ENCODE measurements at places on chromosomes 6 and 20. TPM values are rescaled to one million over a fixed set of nuclear protein-coding genes. Genes with fewer than 3 reads are reported as not detected.

Gene APOM
- total RNA-seq, result 3.4 TPM

DNA sequence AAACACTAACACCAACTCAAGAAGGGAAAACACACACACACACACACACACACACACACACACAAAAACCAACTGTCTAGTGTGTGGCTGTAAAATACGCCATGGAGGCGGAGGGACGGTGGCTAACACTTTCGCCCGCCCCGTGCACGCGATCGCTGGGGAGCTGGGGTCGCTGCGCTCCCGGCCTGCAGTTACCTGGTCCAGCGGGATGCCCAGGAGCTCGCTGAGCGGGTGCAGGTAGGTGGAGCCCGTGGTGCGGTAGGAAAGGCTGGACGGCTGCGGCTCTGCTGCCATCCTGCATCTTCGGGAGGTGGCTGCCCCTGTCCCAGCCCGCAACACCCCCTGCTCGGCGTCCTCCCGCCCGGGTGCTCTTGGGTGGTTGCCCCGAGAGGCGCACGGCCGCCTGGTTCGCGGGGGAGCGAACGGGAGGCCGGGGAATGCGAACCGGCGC lies 303 bp downstream of the MBOAT1 start:
- peak overlapping the region; percentile 93 for H3K27ac ChIP-seq
- no peak for DNase-seq
- H3K4me1 ChIP-seq, result peaks cover 43% of the 10 kb centered on the region
- no peaks in the 10 kb centered on the region for H3K27me3 ChIP-seq

DNA sequence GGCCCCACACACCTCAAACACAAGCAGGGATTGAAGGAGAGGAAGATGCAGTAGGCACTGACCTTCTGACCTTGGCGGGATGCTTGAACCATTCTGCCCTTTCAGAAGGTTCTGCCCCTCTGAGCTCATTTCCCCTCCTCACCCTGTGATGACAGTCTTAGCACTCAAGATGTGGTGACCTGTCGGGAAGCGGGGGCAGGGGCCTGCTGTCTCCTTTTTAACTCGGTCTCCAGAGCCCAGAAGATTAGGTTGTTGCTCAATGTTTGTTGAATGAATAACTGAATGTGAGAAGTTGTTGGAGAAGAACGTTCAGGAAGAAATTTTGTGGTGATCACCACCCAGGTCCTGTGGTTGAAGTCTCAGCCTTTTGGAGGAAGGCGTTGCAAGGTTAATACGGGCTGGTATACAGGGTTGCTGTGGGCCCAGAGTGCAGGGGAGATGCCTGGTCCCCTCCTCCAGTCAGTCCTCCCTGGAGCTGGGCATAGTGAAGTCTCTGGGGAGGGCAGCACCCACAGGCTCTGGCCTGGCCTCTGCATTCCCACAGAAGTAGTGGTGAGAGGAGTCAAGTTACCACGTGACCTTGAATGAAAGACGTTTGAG lies 49.7 kb upstream of the FUCA2 start:
- H3K27ac ChIP-seq, result no peak overlapping the region
- peak; percentile 18 for DNase-seq
- no peak overlapping the region for H3K4me3 ChIP-seq
- no peaks in the 10 kb centered on the region for H3K36me3 ChIP-seq
- H3K4me1 ChIP-seq, result peaks cover 12% of the 10 kb centered on the region

DNA sequence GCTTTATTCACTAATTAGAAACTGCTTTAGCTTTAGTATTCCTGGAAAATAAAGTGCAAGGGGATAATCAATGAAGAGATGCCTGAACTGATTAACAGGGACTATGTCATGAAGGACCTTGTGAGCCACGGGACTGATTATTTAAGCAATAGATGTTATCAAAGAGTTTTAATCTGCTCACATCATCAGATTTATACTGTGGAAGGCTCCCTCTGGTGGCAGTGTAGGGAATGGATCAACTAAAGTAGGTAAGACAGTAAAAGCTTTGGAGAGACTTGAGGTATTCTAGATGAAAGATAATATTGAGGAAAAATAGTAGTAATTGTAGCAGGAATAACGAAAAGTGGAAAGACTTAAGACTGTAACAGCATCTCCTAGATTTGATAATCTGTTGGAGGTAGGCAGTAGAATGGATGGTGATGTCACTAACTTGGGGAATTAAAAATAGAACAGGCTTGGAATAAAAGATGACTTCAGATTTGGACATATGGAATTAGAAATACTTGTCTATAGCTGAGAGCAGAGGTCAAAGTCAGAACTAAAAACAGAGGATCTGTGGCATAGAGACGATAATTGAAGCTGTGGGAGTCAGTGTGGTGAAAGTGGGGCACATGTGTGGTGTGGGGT lies 80.3 kb upstream of the HTR1E start:
- peaks cover 5% of the 10 kb centered on the region for H3K27me3 ChIP-seq
- no peak overlapping the region for H3K4me3 ChIP-seq
- H3K27ac ChIP-seq, result no peak overlapping the region
- no peaks in the 10 kb centered on the region for H3K4me1 ChIP-seq

DNA sequence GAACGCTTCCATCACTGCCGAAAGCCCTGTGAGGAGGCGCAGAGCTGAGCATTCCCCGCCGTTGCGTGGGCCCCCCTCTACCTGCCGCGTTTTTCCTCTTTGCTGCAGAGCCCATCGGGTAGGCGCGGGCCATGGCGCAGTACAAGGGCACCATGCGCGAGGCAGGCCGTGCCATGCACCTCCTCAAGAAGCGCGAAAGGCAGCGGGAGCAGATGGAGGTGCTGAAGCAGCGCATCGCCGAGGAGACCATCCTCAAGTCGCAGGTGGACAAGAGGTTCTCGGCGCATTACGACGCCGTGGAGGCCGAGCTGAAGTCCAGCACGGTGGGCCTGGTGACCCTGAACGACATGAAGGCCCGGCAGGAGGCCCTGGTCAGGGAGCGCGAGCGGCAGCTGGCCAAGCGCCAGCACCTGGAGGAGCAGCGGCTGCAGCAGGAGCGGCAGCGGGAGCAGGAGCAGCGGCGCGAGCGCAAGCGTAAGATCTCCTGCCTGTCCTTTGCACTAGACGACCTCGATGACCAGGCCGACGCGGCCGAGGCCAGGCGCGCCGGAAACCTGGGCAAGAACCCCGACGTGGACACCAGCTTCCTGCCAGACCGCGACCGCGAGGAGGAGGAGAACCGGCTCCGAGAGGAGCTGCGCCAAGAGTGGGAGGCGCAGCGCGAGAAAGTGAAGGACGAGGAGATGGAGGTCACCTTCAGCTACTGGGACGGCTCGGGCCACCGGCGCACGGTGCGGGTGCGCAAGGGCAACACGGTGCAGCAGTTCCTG lies 693 bp downstream of the FAM50B start:
- H3K4me3 ChIP-seq, result peak overlapping the region; percentile 73
- H3K27me3 ChIP-seq, result no peaks in the 10 kb centered on the region
- H3K36me3 ChIP-seq, result peaks cover 12% of the 10 kb centered on the region
- H3K4me1 ChIP-seq, result peaks cover 30% of the 10 kb centered on the region

- H3K36me3 ChIP-seq, result no peaks in the 10 kb centered on the region
- H3K4me1 ChIP-seq, result peaks cover 3% of the 10 kb centered on the region
- peak; percentile 79 for DNase-seq
- H3K27me3 ChIP-seq, result peaks cover 62% of the 10 kb centered on the region
- H3K27ac ChIP-seq, result no peak overlapping the region
- H3K4me3 ChIP-seq, result peak overlapping the region; percentile 79
These were observed 394 bp downstream of the AKAP12 start for GRCh38 chr6:151240036-151240685.

GRCh38 chr6:139323511-139324300 lies 31.9 kb upstream of the TXLNB start:
- peak overlapping the region; percentile 94 for H3K27ac ChIP-seq
- no peaks in the 10 kb centered on the region for H3K27me3 ChIP-seq
- peaks cover 32% of the 10 kb centered on the region for H3K4me1 ChIP-seq
- DNase-seq, result peak; percentile 84

GRCh38 chr6:119894811-119895210 lies 545.2 kb upstream of the MAN1A1 start:
- DNase-seq, result no peak
- H3K4me1 ChIP-seq, result no peaks in the 10 kb centered on the region
- H3K36me3 ChIP-seq, result no peaks in the 10 kb centered on the region
- no peak overlapping the region for H3K27ac ChIP-seq
- no peaks in the 10 kb centered on the region for H3K27me3 ChIP-seq

DNA sequence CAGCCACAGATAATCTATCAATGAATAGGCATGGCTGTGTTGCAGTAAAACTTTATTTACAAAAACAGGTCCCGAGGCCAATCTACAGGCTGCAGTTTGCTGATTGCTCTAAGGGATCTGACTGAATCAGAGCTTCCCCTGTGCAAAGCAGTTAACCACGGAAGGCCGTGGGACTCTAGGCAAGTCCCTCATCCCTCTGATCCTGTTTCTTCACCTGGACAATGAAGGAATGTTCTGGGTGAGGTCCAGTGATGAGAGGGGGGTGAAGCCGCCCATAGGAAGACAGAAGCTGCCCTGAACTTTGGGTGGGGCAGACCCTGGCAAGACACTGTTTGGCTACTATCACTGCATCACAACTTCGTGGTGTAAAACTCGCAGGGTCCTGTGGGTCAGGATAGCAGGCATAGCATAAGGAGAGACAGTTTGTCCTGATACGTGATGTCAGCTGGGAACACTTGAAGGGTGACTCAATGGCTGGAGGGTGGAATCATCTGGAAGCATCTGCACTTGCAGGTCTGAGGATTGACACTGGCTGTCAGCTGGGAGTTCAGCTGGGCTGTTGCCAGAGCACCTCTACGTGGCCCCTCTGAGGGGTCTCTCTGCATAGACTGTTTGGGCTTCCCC lies 33.3 kb upstream of the TGM2 start:
- H3K4me3 ChIP-seq, result no peak overlapping the region
- no peak overlapping the region for H3K27ac ChIP-seq
- H3K27me3 ChIP-seq, result peaks cover 7% of the 10 kb centered on the region
- H3K36me3 ChIP-seq, result no peaks in the 10 kb centered on the region
- no peaks in the 10 kb centered on the region for H3K4me1 ChIP-seq

- H3K4me1 ChIP-seq, result peaks cover 6% of the 10 kb centered on the region
- H3K4me3 ChIP-seq, result no peak overlapping the region
These were observed 36.9 kb downstream of the KCNQ2 start for GRCh38 chr20:63435552-63435951.

DNA sequence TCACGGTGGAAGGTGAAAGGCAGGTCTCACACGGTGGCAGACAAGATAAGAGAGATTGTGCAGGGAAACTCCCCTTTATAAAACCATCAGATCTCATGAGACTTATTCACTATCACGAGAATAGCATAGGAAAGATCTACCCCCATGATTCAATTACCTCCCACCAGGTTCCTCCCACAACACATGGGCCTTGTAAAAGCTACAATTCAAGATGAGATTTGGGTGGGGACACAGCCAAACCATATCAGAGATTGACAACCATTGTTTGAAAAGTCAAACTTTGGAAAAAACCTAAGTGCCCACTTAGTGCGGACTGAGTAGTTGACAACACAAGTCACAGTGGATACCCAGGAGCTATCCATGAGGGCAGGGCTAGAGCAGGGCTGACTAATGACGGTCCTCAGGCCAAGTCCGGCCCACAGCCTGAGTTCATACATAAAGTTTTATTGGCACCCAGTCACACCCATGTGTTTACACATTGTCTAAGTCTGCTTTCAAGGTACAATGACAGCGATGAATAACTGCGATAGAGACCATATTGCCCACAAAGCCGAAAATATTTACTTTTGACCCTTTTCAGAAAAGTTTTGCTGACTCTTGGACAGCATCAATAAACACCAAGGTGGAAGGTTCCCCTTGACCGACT lies 33.8 kb upstream of the PMEPA1 start:
- no peaks in the 10 kb centered on the region for H3K36me3 ChIP-seq
- H3K27me3 ChIP-seq, result peaks cover 4% of the 10 kb centered on the region
- DNase-seq, result no peak

Gene KCNS1
- total RNA-seq, result 0.66 TPM

Gene SALL4
- total RNA-seq, result not detected

DNA sequence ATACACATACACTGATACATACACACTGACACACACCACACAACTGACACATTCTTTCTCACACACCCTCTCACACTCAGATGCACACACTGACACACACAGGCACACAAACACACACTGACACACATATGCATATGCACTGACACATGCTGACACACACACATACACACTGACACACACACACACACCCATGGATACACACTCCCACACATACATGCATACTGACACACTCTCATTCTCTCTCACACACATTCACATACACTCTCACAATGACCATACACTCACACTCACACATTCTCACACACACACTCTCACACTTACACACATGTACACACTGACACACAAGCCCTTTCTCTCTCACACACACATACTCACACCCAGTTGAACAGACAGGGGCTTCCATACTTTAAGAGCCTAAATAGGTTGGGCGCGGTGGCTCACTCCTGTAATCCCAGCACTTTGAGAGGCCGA lies 236.4 kb downstream of the LRFN2 start:
- no peak overlapping the region for H3K4me3 ChIP-seq
- H3K4me1 ChIP-seq, result no peaks in the 10 kb centered on the region
- no peaks in the 10 kb centered on the region for H3K27me3 ChIP-seq
- no peaks in the 10 kb centered on the region for H3K36me3 ChIP-seq
